ENCODE measurements at places on chromosomes 12 and 14.

- no peak for DNase-seq
These were observed 389.6 kb upstream of the ATP2B1 start for GRCh38 chr12:90098132-90098779.

GRCh38 chr12:63963868-63964267, 119.4 kb downstream of the SRGAP1 start:
- DNase-seq = no peak

DNA sequence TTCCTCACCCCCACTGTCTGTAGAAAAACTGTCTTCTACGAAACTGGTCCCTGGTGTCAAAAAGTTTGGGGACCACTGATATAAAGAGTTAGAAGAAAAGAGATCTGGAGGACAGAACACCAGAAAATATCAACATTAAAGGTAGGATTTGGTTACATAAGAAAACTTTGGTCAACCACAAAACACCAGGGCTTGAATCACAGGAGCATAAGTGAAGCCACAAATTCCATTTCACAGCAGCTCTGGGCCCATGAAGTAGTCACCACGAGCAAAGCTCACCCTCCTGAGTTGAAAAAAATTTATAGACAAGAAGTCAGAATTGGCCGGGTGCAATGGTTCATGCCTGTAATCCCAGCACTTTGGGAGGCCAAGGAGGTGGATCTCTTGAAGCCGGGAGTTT, 19.4 kb downstream of the RALGAPA1 start:
- DNase-seq = no peak

DNA sequence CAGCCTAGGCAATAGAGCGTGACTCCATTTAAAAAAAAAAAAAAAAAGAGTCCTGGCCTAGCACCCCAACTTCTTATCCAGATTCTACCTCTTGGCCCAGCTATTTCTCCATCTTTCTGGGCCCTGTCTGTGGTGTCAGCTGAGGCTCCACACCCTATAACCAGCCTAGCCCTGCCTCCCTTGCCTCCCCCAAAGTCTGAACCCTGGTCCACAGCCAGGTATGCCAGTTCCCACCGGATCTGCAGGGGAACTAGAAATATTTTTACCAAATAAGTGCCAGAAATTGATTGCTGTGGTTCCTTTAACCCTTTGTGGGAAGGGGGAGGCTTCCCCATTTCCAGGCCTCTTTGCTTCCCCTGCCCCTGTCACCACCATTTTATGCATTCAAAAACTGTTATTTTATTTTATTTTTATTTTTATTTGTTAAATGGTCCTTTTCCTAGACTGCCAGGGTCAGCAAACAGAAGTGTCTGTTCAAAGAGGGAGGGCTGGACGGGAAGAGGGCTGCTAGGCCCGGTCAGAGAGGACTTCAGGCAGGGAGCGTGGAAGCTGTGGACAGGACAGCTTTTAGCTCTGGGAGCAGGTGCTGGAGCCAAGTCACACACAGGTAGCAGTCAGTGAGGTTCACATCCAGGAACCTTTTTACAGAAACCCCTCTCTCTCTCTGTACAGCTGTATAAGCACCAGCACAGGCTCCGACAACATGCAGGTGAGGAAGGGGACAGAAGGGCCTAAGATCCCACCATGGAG, 23.2 kb downstream of the TTC9 start:
- DNase-seq = no peak

DNA sequence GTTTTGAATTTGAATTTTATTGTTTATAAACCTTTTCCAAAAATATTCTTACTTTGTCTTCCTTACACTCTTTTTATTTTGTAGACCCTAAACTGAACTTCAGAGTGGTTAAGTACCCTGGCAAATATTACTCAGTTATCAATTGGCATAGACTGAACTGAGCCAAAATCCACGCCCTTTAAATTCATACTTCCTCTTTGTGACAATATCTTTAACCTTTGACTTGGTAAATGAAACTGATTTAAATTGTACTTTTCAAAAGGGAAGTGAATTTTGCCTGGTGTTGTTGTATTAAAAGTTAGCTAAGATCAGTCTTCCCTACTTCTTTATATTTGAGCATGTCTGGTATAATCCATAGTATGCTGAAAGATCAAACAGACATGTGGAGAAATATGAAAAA, 184.3 kb upstream of the USP15 start:
- DNase-seq = no peak

- DNase-seq = no peak
These were observed 32.7 kb upstream of the LRTM2 start for GRCh38 chr12:1787714-1788113.

Data from NCI-H2029 treated with DMSO at 0.1 percent for 48 hours (cell line).